ENCODE measurements at places on chromosomes 5 and 9.

- no peak for DNase-seq
Observed at GRCh38 chr5:64003966-64004365, 41.7 kb upstream of the HTR1A start.

GRCh38 chr9:119050281-119050680 is 319.0 kb downstream of the BRINP1 start:
- DNase-seq: no peak

GRCh38 chr5:152855441-152855840 is 450.4 kb upstream of the NMUR2 start:
- DNase-seq: no peak

DNA sequence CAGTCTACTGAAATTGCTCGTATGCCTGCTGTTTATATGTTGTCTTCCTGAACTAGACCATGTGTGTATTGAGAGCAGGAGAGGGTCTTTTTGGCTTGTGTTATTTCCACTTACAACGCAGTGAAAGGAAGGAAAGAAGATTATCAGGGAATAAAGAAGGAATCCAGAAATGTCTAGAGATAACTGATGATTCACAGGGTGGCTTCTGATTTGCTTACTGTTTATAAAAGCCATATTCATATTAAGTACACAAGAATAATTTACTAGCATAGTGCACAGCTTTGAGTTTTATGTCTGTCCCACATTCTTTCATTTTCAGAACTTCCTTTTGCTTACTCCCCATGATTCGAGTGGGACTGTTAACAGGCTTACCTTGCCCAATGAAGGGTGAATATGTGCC is 72.1 kb downstream of the PRLR start:
- no peak for DNase-seq

DNA sequence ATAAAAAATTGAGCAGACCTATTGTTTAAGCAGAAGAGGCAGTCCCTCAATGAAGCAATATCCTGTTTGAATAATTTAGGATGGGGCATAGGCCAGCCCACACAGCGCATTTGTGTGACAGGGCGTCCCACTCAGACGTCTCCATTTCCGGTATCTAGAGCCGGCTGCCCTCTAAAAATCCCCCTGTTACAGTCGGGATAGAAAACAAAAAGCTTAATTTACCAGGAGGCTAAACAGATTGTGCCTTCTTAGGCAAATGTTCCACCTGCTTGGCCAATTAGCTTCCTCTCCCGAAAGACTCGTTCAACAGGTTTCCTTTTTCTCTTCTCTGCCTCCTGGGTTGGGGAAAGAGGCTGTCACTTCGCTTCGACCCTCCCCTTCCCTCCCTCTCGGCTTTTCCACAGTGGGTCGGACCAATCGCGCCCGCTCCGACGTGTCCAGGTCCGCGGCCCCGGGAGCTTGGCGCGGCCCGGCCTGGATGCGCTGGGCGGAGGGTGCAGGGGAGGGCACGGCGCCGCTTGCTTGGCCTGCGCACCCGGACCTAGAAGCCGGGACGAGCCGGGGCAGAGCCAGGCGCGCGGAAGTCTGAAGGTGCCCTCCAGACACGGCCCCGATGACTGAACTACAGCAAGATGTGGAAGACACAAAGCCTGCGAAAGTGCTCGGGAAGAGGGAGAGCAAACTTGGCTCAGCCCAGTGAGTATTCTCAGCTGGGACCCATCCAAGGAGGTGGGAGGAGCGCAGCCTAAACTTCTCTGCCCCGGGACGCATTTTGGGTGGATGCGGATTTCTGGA is at the start of gene GRAMD2B:
TSS of gene GRAMD2B (plus strand) at position 416 of the 795 bp plus-strand sequence. CDS start at position 614, 198 bp downstream.
- DNase-seq: peak; percentile 41

- DNase-seq: no peak
Observed at GRCh38 chr5:100434815-100435214, 100.4 kb upstream of the FAM174A start.

DNA sequence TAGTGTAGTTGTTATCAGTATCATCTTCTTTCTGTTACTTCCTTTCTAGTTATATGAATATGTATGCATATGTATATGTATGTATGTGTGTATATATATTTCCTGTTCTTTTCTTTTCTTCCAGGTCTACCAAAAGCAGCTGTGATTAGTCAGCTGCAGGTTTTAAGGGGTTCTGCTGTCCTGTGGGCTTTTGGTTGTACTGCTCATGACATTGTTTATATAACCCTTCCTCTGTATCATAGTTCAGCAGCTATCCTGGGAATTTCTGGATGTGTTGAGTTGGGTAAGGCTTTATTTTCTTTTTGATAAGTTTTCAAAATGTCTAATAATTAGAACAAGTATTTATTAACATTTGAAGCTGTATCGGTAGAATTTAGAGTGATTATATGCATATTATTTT is 23.2 kb downstream of the SLC27A6 start:
- DNase-seq: no peak

GRCh38 chr5:1007221-1007680 is 1.4 kb upstream of the NKD2 start:
- no peak for DNase-seq

GRCh38 chr5:92777421-92777820 is 803.6 kb downstream of the NR2F1-AS1 start:
- DNase-seq: no peak

GRCh38 chr9:126666155-126666803 is 52.6 kb downstream of the LMX1B start:
- no peak for DNase-seq

DNA sequence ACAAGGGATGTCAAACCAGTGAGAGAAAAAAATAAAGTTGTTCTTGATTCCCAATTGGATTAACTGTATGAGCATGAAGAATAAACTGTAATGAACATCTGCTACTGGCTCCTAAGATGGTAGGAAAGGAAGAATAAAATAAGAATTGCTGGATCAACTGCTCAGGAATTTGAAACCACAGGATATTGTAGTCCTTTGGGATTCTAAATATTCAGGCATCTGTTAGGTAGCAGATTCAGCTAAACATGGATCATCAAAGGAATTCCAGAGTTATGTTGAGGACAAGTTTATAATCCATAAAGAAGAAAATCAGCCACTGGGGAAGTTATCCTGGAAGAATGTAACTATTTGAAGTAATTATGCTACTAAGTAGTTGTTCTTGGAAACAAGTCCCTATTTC is 65.8 kb downstream of the ISL1 start:
- DNase-seq: no peak

GRCh38 chr5:139457653-139458306 is 4.8 kb downstream of the ECSCR start:
- DNase-seq: no peak

All from activated gamma-delta T cell treated with anti-CD3 and anti-CD28 coated beads, Interleukin-2, amount 50 U/mL, for 16 hours (primary cell).